Bronchial epithelial cell (primary cell): ENCODE measurements at places on chromosomes 16 and 17. TPM values are rescaled to one million over a fixed set of nuclear protein-coding genes. Genes with fewer than 3 reads are reported as not detected.

CA7 gene
- not detected in 2 replicates for total RNA-seq

KRT28 gene
- total RNA-seq = not detected in 2 replicates

KPNA2 gene
- 17.0 and 17.4 TPM in 2 replicates for total RNA-seq

KRTAP4-5 gene
- not detected in 2 replicates for total RNA-seq

ALOX15B gene
- 5.8 and 20.6 TPM in 2 replicates for total RNA-seq

SLC16A3 gene
- 162 and 205 TPM in 2 replicates for total RNA-seq

PRR35 gene
- not detected in 2 replicates for total RNA-seq

ACSM2A gene
- not detected in 2 replicates for total RNA-seq

NRN1L gene
- total RNA-seq = not detected in 2 replicates

IL17C gene
- total RNA-seq = under 0.01 TPM in 1 of 2 replicates, not detected in the other
